Stimulated activated CD8-positive, alpha-beta memory T cell treated with anti-CD3 and anti-CD28 coated beads, Interleukin-4, amount 100 ng/mL, for 48 hours (primary cell): ENCODE measurements at places on chromosomes 3 and 15.
A peak's percentile ranks its signal among the peaks of the same experiment; 100 is the strongest.

DNA sequence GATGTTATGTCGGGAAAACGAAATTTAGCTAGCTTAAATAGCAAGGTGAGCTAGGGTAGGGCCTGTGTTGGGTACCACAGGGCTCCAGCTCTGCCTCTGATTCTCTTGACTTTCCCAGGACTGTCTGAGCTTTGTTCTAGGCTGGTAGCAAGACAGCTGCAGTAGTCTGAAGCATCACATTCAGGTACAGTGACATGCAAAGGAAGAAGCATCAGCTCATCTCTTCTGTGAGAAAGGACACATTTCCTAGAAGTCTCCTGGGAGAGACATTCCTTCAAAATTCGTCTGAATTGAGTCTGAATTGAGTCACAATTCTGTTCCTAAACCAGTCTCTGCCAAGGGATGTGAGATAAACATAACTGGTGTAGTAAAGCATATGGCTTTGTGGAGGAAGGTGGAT lies 8.5 kb upstream of the UBXN7 start:
- no peak for DNase-seq

- no peak for DNase-seq
Measured at GRCh38 chr15:34818526-34818925, 23.2 kb upstream of the ACTC1 start.

DNA sequence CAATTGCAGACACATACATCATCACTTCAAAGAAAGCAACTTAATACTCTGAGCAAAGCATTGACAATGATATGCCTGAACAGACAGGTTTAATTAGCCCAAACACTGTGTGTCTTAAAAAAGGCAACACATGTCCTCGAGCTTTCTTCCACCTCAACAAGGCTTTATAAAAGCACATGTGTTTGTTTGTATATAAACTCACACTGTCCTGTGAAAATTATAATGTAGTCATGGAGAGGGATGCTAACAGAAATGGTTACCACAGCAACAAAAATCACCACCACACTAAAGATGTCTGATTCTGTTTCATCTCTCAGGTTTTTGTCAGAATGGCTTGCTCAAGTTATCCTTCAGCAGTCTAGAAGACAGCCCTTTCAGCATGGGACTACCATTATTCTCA lies 314.7 kb downstream of the MAGI1 start:
- DNase-seq = no peak

DNA sequence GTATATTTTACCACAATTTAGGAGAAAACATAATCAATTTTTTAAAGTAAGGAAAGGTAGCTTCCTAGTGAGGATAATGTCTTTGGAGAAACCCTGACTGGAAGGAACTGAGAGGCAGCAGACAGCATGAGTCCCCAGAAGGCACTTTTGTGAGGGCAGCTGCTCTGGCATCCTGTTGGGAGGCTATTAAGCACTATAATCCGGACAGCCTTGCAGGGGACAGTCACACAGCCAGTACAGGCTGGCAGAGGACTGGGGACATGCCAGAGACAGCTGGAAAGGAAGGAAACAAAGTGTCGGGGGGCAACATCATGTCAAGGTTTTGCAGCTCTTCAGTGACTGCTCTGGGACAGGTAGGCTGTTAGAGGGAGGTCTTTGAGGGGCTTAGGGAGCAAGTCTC lies 15.7 kb downstream of the ACAN start:
- DNase-seq = no peak

- no peak for DNase-seq
Measured at GRCh38 chr15:90038632-90039095, 37.5 kb downstream of the ZNF710 start.

- no peak for DNase-seq
Measured at GRCh38 chr3:23776352-23776891, 29.3 kb upstream of the UBE2E1 start.

- no peak for DNase-seq
Measured at GRCh38 chr3:107238787-107239186, 138.5 kb upstream of the CCDC54 start.

DNA sequence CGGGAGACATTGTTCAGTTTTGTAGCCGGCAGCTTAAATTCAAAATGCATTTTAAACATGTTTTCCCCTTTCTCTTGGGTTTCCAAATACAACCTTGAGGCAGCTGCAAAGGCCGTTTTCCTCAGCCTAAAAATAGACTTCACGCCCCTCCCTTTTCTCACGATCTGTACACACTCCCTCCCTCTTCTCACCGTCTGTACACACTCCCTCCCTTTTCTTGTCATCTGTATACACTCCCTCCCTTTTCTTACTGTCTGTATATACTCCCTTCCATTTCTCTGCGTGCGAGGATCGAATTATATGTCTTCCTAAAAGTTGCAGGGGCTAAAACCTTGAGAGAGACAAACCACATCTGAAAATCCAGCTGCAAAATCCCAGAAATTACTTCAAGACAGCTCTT lies 8.9 kb downstream of the MUC4 start:
- no peak for DNase-seq

- no peak for DNase-seq
Measured at GRCh38 chr3:174495928-174496327, 363.2 kb upstream of the NAALADL2 start.

DNA sequence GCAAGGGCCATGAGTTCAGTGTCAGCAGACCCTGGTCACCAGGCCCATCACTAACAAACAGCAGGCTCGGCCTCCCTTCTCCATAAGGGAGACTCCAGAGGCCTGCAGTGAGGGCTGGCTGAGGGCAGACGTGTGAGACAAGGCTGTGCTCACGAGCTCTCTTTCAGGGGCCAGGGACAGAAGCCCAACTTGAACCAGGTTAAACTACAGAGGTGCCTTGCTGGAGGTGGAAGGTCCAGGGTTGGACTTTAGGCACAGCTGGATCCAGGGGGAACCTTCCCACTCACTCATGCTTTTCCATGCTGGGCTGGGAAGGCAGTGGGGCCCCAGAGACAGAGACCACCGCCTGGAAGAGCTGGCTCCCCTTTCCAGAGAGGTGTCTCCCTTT lies 19.0 kb downstream of the CFAP100 start:
- DNase-seq = no peak

DNA sequence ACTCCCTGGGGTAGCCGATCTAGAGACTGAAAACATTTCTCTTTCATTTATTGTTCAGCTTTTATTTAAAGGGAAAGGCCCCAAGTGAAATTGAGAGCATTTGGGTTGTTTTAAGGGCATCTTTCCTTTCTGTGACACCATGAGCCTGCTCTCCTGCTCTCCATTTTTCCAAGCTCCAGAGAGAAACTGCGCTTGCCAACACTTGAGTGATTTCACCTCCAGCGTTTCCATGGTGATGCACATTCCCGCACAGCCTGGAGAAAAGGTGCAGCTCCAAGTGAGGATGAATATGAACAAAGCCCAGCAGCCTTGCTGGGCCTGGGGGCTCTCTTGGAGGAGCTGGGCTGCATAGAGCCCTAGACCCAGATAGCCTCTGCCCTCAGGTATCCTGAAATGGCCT lies 159.2 kb upstream of the PPP2R3A start:
- DNase-seq = no peak

GRCh38 chr3:124552224-124552623 lies 178.0 kb upstream of the UMPS start:
- DNase-seq = no peak

- no peak for DNase-seq
Measured at GRCh38 chr3:13723676-13724207, 156.1 kb downstream of the WNT7A start.

DNA sequence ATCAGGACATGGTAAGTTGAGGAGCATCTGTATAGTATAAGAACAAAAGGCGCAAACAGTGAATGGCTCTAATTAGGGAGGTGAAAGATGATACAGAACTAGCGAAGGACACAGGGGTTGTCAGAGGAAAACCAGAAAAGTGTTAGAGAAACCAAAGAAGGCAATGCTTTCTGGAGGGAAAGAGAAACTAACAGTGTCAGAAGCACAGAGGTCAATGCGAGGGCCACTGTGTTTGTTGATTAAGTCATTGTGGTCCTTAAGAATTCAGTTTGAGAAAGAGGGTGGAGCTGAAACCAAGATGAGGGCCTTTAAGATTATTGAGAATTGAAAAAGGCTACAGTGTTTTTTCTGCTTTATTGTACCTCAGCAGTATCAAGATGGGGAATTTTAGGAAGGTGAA lies 28.8 kb downstream of the ATG7 start:
- no peak for DNase-seq

DNA sequence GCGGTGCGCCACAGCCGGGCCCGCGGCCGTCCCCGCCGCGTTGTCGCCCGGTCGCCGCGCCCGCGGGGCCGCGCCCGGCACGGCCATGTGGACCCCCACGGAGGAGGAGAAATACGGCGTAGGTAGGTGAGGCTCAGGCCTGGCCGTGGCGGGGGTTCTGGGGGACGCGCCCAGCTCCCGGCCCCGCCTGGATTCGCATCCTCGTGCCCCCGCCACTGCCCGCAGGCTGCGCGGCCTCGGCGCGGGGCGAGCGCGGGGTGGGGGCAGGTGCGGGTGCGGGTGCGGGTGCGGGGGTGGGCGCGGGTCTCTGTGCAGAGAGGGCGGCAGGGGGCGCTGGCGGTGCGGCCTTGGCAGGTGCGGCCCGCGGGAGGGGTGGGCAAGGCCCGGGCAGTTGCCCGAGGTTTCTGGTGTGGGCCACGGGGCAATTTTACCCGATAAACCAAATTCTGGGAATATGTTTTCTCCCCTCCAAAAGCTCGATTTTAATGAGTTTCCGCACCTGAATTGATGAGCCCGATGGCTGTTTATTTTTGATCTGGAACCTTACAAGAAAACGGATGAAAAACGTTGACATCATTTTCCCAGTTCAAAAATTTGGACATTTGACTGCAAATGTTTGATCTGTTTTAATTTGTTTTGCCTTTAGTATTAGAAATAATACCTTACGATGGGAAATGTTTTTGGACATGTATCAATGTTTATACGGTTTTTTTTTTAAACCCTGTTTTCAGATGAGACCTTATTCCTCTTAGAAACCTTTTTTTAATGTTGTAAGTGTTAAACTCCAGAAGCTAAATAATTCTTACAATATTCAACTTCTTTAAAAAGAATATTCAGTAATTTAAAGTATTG lies 678 bp downstream of the DOCK3 start:
- peak; percentile 84 for DNase-seq
